Left cardiac atrium (tissue), 4 donors: ENCODE measurements at places on chromosomes 12 and 14. TPM values are rescaled to one million over a fixed set of nuclear protein-coding genes. Genes with fewer than 3 reads are reported as not detected.
A peak's percentile ranks its signal among the peaks of the same experiment; 100 is the strongest.

POLE2 gene
- 1.0 TPM for total RNA-seq

GRCh38 chr14:72318648-72319047 lies 386.4 kb downstream of the RGS6 start:
- no peak for DNase-seq

GRCh38 chr14:96688629-96689028 lies 108.6 kb upstream of the VRK1 start:
- no peak for DNase-seq

DNA sequence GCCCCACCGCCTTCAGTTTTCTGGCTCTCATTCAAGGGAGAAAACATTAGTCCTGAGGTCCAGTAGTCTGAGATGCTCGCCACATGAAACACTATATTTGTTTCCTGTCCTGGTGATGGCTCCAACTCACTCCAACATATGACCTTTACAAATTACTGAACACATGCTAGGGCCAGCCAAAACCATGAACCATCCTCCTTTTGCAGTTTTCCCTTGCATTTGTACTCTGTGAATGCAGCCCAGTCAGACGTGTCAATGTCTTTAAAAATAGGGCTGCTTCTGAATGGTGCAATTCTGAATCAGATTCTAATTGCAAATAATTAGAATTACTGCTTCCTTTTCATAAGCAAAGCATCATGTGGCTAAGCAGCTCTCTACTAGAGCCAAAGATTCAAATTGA lies 36.0 kb downstream of the ADAMTS20 start:
- DNase-seq = no peak

GRCh38 chr12:45775964-45776363 lies 46.5 kb downstream of the ARID2 start:
- DNase-seq = no peak

DNA sequence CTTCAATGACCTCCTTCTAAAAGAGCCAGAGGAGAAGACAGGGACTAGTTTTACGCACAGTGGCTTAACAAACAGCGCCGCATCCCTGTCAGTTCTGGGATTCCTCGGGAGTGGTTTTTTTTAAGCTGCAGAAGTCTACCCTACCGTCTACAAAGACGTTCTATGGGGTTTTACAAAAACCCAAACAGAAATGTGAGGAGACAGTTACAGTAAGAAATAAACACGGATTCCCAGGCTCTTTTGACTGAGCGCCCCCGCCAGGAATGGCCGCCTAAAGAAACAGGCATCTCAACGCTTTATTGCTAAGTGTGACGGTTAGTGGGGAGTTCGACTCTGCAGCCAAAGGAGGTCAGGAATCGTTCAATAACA lies 484 bp downstream of the ALKBH1 start:
- DNase-seq = no peak

GRCh38 chr12:100356644-100357223 lies at the start of gene SLC17A8:
Gene SLC17A8, plus strand, starts transcription at chr12:100357074. Its CDS starts 318 bp downstream, at chr12:100357392.
- DNase-seq = no peak

- DNase-seq = peak; percentile 48
Observed at GRCh38 chr14:93959239-93960107, 16.9 kb downstream of the ASB2 start.

DNA sequence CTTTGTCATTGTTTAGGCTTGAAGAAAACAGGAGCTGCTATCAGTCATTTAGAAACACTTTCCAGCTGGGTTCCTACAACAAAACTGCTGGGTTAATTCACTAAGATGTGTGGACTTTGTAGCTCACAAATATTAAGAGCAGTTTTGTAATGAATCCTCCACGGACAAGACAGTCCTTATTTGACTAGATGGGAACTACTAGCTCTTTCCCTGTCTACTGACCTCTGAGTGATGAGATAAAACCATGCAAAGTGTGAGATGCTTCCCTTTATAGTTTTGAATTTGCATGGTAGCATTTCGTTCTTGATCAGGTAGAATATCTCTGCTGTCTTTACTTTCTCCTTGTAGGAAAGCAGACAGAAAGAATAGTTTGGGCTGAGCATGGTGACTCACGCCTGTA lies 72.9 kb upstream of the STXBP6 start:
- DNase-seq = no peak

GRCh38 chr14:55832122-55832911 lies 252.3 kb downstream of the KTN1 start:
- DNase-seq = no peak
